Subcutaneous preadipocyte (primary cell): ENCODE measurements at places on chromosomes 1 and 21. TPM values are rescaled to one million over a fixed set of nuclear protein-coding genes. Genes with fewer than 3 reads are reported as not detected.

The CFAP45 gene
- 0.37 and 0.39 TPM in 2 replicates for total RNA-seq

The C1orf185 gene
- total RNA-seq = not detected in 2 replicates

The MAP1LC3C gene
- total RNA-seq = under 0.01 and 0.20 TPM in 2 replicates

The HSD3B1 gene
- total RNA-seq = not detected in 2 replicates

The NECTIN4 gene
- total RNA-seq = 0.20 TPM in 1 of 2 replicates, not detected in the other

The CHI3L2 gene
- total RNA-seq = 6.2 TPM in 1 of 2 replicates, not detected in the other

The MASP2 gene
- total RNA-seq = 0.20 TPM in 1 of 2 replicates, not detected in the other

The LRRC38 gene
- total RNA-seq = not detected in 2 replicates

The MRPS6 gene
- 19.5 and 29.1 TPM in 2 replicates for total RNA-seq

The GSTM3 gene
- total RNA-seq = 37.1 and 37.5 TPM in 2 replicates
